Activated CD4-positive, alpha-beta T cell treated with anti-CD3 and anti-CD28 coated beads, Interleukin-2, Interleukin-6, amounts not matched to agents 100 ng/mL and 50 ng/mL, durations not matched to agents 16 hours and 8 hours (primary cell): ENCODE measurements at places on chromosomes 6 and 20.

- DNase-seq: no peak
These were observed 4.8 kb upstream of the EMILIN3 start for GRCh38 chr20:41371371-41371770.

GRCh38 chr6:165877192-165877591 lies 214.2 kb upstream of the PDE10A start:
- DNase-seq: no peak

DNA sequence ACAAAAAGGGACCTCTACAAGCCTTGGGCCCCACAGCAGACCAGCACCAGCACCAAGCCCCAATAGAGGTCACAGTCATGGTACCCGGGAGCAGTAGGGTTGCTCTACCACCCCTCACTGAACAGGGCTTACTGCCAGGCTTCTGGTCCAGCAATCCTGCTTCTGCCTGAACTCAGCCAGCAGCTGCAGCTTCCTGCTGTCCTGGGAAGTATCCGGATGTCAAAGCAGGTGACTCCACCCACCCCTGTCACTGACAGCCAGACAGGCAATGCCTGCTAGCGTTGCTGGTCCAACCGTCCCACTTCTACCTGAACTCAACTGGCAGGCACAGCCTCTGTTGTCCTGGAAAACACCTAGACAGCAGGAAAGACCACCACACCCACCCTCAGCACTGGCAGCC lies 47.0 kb upstream of the PCSK2 start:
- DNase-seq: no peak

DNA sequence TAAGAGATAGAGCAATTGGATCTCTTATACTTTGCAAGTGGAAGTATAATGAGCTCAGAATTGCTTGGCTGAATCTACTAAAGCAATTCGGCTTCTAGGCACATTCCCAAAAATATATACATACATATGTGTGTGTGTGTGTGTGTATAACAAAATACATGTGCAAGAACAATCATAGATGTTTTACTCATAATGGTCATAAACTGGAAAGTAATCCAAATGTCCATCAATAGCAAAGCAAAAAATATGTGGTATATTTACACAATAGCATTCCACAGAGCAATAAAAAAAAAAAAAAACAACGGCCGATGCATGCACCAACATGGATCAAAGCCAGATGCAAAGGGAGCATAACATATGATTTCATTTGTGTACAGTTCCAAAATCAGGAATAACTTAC lies 707.9 kb downstream of the RFPL4B start:
- no peak for DNase-seq

- DNase-seq: peak; percentile 80
These were observed 10.9 kb downstream of the ZNF217 start for GRCh38 chr20:53582574-53583351.

DNA sequence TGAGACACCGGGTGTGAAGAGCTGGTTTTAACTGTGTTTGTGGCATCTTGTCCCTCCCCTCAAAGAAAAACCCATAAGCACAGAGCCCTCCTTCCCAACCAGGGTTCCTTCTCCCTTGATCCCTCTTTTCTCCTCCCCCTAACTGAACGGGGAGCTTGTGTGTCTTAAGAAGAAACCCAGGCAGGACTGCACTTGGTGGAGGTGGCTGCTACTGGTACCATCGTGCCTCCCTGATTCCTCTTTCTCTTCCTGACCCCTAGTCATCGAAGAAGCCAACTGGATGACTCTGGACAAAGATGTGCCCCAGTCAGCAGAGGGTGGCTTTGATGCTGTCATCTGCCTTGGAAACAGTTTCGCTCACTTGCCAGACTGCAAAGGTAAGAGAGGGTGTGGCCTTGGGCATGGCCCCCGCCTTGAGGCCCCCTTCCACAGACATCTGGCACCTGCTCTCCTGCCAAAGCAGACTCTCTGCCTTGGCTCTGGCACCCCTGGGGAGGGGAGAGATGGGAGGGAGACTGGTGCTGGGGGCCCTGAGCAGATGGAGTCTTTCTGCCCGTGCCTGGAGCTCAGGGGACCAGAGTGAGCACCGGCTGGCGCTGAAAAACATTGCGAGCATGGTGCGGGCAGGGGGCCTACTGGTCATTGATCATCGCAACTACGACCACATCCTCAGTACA lies 2.1 kb downstream of the GNMT start:
- no peak for DNase-seq

DNA sequence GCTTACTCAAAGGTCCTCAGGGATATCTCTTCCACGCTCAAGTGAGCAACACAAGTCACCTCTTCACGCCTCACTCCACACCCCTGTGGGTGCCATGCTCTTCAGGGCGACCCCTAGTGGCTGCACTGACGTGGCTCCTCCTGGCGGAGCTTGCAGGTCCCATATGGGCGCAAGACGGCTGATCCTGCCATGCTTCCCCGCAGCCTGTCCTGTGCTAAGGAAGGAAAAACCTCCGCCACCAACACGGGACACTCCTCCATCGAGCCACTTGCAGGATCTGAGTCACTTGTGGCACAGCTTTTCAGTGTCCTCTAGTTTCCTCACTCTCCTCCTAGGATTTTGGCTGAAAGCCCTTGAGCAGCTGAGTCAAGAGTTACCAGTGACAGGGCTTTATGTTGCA lies 90.7 kb downstream of the KHDC1L start:
- peak; percentile 37 for DNase-seq

- no peak for DNase-seq
These were observed 74.0 kb upstream of the SNX9 start for GRCh38 chr6:157748839-157749571.

DNA sequence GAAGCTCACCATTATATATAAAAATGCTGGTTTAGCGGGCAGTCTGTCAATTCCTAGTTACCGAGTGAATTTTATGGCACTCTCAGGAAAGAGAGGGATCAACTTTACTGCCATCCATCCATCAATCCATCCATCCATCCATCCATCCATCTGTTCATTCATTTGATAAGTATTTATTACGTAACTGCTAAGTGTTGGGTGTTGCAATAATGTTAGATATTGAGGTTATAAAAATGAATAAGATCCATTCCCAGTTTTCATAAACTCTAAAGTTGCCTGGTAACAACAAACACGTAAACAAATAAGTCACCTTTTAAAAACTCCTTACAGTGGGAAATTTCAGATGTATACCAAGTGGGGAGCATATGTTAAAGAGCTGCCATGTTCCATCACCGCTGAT lies 36.8 kb downstream of the SASH1 start:
- no peak for DNase-seq

DNA sequence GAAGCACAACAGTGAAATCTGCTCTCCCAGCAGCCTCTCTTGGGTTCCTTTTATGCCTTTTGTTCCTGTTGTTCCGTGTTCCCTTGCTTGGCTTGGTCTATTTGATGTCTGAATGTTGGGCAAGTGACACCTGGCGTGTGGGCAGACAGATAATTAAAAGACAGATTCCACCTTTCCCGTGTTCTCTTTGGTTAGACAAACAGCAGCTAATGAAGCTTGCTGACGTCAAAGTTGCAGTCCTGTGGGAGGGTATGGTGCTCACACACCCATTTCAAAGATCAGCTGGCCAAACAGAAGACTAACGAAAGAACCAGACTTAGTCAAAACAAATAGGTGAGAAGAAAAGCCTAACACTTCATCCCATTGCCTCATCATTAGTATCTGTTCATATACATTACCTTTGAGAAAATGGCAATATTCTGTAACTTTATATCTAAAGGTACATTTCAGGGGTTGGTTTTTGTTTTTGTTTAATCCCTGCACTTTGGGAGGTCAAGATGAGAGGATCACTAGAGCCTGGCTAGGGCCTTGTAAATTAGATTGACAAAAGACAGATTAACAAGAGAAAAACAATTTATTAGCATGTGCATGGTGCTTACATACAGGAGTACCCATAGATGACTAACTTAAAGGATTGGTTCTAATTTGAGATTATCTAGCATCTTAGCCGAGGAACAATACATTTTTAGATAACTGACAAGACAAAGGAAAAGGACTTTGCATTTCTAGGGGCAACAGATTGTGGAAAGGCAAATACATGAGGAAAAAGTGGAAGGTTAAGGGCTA lies 48.9 kb upstream of the TNFRSF21 start:
- DNase-seq: no peak

GRCh38 chr6:19142275-19142674 lies 694.9 kb upstream of the ID4 start:
- DNase-seq: no peak

DNA sequence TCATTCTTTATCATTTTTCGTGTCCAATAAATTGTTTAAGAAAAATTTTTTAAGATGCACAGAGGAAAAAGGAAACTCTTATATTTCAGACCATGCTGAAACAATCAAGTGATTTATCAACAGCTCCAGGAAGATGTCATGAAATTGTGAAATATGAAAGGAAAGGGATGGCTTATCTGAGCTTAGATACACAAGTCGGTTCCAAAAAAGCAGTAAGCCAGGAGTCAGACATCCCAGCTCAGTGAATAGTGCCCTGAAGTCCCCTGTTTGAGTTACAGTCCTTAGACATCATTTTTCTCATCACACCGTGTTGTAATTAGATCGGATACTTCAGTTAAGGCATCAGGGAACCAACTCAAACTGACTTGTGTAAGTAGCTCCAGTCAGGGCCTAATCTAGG lies 91.0 kb upstream of the SSTR4 start:
- DNase-seq: no peak

- DNase-seq: no peak
These were observed 917.1 kb downstream of the KIF16B start for GRCh38 chr20:15656124-15656523.
